NCI-H2081 treated with DMSO at 0.1 percent for 48 hours (cell line): ENCODE measurements at places on chromosomes 2 and 18.

DNA sequence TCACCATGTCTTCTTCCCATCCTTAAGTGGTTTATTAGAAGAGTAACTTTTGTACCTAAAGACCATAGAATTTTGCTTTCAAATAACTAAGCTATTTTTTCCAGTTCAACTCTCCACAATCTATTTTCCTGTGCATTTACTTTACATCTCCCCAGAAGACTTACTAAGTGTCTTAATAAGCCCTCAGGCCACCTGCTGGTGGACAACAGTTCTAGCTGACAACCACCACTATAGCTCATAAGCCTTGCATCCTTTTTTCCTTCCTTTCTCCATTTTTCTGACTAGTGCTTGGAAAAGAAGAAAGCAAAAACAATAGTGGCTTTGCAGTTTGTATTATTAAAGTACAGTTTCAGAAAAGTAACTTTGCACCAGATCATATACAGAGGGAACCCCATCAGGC is 149.5 kb upstream of the TMEM200C start:
- DNase-seq, result no peak

DNA sequence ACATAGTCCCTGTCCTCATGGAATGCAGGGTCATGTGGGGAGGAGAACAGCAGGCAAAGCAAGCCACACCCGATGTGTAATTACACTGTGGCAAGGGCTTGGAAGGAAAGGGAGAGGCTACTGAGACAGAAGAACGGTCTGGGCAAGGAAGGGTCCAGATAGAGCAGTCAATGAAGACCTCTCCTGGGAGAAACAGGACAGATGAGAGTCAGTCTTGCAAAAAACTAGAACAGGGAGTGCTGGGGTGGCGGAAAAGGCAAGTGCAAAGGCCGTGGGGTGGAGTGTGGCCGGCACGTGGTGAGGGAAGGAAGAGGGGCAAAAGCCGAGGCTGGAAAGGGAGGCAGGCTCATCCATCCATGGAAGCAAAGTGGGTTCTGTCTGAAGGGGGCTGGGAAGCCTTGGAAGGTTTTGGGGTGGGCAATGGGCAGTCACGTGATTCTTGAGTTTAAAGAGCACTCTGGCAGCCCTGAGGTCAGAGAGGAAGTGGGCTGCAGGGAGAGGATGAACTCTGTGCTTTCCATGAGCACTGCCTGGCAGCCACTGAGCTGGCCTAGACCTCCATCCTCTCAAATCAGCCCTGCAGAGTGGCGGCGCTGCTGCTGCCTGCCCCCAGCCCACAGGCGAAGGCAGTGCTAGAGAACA is 182.2 kb downstream of the INHBB start:
- no peak for DNase-seq

DNA sequence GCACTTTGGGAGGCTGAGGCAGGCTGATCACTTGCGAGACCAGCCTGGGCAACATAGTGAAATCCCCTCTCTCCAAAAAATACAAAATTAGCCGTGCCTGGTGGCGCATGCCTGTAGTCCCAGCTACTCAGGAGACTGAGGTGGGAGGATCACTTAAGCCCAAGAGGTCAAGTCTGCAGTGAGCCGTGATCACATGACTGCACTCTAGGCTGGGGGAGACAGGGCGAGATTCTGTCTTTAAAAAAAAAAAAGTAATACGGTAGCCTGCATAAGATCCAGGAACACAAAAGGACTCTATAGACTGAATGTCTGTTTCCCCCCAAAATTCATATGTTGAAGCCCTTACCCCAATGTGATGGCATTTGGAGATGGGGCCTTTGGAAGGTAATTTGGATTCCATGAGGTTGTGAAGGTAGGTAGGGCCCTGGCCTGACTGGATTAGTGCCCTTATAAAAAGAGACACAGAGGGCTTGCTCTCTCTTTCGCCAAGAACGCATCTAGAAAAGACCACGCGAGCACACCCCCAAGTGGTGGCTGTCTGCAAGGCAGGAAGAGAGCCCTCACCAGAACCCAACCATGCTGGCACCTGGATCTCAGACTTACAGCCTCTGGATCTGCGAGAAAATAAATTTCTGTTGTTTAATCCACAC is 17.0 kb downstream of the MBOAT2 start:
- DNase-seq, result no peak

DNA sequence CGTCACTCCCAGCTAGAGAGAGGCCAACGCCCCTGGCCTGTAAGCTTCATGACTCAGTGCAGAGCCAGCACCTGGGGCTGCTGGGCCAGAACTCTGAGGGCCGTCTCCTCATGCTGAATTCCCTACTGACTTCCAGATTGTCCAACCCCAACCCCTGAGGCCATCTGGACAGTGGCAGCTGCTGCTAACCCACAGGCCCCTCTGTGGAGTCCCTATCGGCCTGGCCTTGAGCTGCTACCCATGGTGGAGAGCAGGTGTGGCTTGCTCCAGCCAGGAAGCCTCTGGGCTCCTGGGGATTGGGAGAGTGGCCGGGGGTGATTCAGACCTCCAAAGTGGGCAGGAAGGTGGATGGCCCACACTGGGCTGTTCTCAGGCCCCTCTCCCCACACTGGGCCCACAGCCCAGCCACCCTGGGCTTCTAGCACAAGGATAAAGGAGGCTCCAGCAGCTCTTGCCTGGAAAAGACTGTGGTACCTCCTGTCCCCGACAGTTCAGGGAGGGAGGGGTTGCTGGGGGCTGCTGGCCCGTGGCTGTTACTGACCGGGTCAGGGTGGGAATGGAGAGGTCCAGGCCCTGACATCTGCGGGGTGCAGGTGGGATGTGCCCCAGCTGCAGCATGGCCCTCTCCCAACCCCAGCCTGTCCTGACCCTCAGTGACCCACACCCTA is 8.2 kb downstream of the TEKT4 start:
- DNase-seq, result no peak

DNA sequence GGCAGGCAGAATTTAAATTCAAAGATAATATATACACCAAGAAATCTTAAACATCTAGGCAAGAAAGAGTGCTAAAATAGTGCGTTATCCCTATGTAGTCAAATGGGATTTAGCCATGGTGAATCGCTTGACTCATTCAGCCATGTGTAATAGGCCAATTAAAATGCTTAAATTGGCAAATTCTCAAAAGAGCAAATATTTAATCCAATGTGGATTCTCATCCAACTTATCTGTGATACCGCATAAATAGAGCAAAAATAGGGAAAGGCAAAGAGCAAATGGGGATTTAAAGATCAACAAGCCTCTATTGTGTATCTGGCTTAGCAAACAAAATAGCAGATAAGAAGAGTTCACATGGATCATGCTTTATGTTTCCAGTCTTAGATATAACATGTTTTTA is 123.2 kb upstream of the RPRM start:
- DNase-seq, result peak; percentile 44

DNA sequence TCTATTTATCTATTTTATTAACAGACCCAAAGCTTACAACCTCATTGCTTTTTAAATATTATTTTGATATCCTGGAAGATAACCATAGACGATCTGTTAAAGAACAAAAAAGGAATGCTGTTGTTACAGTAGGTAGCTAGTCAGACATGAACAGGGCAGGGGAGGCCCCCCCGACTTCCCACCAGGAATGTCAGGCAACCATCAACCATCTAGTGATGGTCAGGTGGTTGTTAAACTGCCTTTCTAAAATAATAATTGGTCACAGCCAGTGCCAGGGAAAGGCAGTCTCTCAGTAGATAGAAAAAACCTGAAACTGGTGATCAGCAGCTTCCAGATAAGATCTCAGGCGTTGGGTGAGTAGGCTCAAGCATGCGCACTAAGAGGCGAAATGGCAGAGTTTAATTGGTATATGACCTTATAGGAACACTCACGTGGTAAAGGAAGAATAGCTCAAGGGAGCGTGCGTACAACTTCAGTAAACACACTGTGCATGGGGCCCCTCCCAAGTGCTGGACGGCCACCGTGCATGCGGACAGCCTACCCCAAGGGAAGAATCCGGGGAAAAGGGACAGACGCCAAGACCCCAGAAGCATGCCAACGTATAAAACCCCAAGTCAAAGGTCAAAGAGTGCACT is 32.5 kb upstream of the CCL20 start:
- DNase-seq, result no peak

- DNase-seq, result no peak
These were observed 41.3 kb downstream of the PLEKHA3 start for GRCh38 chr2:178521304-178522150.

DNA sequence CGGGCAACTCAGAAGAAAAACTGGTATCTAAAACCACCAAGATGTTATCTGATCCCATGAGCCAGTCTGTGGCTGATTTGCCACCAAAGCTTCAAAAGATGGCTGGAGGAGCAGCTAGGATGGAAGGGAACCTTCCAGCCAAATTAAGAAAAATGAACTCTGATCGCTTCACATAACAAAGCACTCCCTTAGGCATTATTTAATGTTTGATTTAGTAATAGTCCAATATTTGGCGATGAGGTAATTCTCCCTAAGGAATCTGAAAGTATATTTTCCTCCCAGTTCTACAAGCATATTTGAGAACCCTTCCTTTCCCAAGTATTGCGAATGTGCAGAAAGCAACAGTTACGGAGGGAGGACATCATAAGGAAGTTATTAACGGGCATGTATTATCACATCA is 156.6 kb downstream of the KCNJ3 start:
- no peak for DNase-seq
